Mammary epithelial cell (primary cell): ENCODE measurements at places on chromosomes 13 and 19. TPM values are rescaled to one million over a fixed set of nuclear protein-coding genes. Genes with fewer than 3 reads are reported as not detected.

GRCh38 chr19:3645726-3646125, 19.1 kb upstream of the CACTIN start:
- DNase-seq: no peak

DNA sequence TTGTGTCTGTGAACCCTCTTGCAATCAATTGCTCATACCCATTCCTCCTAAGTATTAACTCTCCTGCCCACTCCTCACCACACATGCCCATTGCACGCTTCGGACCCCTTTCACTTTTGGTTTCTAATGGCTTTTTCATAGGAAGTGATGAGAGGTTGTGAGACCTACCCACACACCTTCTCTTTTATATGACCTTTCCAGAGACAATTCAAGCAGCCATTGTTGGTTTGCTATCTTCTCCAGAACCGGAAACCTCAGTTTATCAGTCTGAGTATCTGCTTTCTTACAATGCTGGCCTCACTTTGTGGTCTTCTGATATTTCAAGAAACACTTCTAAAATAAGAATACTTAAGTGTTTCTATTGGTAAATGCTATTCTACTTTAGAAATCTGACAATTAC, 1550.8 kb upstream of the SLC10A2 start:
- DNase-seq: no peak

The TEX101 gene
- polyA plus RNA-seq: not detected

The ATXN8OS gene
- not detected for polyA plus RNA-seq

The TSHZ3 gene
- 4.1 TPM for polyA plus RNA-seq

GRCh38 chr13:43905435-43906031, 25.8 kb downstream of the LACC1 start:
- DNase-seq: peak; percentile 48

DNA sequence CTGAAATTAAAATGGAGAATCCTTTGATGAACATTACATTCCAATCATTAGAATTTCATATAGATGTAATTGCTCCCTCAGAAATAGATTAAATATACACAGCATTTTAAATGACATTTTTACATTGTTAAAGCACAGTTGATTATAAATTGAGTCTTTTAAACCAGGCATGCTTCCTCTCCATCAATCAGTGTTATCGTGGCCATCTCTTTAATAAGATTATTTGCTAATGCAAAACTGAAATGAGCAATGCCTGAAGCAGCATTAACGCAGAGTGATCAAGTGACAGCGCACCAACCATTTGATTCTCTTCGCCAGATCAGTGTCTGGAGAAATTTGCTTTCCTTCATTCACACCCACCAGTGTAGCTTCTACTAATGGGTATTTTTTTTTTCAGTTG, 259.8 kb downstream of the OXGR1 start:
- DNase-seq: no peak

DNA sequence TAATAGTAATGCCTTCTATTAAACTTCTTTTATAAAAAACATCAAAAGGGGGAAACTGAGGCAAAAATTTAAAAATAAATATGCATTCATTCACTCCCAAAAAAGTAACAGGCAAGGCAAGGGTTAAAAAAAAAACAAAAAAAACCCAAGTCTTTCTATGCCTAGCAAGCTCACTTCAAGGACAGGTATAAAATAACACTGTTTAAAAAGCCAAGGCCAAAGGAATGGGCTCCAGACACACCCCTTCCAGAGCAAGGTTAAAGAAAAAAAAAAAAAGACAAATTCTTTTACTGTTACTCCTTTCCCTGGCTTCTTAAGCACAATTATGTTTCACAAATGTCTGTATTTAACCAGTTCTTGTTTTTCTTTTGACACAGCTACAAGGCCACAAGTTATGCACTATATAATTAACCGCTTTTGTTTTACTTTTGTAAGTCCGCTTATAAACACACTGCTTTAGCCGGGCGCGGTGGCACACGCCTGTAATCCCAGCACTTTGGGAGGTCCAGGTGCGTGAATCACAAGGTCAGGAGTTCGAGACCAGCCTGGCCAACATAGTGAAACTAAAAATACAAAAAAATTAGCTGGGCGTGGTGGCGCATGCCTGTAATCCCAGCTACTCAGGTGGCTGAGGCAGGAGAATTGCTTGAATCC, 3.6 kb downstream of the SIGLEC11 start:
- no peak for DNase-seq

DNA sequence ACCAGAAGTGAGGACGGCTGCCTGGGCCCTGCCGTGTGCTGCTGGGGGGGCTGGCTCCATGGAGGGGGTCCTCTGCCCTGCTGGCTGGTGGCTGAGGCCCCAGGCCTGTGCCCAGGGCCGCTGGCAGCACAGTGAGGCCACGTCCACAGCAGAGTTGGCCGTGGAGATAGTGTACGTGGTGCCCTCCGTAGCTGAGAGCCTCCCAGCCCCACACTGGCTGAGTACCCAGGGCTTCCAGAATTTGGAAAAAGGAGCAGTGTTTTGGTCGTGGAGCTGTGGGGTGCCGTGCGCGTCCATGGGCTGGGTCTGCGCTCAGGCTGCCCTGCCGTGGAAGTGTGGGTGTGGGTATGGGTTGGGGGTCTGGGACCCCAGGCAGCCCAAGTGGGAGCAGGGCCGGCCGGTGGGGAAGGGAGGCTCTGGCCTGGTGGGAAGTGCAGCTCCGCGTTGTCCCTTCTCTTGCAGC, 5.9 kb downstream of the PTBP1 start:
- no peak for DNase-seq

DNA sequence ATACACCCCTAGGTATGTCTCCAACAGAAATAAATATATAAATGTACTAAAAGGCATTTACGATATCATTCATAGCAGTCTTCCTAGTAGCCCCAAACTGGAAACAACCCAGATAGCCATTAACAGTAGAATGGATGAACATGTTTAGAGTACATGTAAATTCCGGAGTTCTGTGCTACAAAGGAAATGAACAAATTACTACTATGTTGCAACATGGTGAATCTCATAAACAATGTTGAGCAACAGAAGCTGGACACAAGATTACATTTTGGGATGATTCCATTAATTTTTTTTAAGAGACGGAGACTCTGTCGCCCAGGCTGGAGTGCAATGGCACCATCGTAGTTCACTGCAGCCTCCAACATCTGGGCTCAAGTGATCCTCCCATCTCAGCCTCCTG, 5.9 kb upstream of the SLC7A10 start:
- DNase-seq: no peak

The IRGC gene
- not detected for polyA plus RNA-seq

GRCh38 chr19:23394511-23394910, 760 bp downstream of the ZNF91 start:
- DNase-seq: peak; percentile 41

DNA sequence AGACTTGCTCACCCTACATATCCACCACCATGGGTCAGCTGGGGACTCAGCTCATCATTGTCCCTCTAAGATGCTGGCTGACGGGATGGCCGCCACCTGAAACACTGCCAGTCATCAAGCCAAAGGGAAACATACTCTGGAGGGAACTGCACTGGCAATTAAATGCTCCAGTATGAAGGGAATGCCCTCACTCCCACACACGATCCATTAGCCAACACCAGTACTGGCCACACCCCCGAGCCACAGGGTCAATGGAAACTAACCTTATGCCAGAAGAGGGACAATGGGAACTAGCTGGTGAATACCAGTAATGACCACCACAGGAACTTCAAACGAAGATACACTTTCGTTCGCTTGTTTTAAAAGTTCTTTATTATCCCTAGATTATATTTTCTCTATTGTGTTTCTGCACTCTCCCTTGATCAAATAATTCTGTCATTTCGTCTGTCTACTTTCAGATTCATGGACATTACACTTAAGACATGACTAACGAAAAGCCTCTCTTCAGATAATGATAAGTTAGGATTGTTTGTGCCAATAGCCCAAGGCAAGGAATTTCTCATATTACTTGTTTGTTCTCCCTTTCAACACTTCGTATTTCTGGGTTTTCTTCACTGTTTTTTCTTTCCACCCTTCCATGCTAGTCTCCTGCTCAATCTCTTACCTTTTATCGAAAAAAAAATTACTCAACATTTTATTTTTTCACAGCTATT, 1.7 kb upstream of the ZNF507 start:
- peak; percentile 56 for DNase-seq

The GIPR gene
- 0.60 TPM for polyA plus RNA-seq

The FAM216B gene
- not detected for polyA plus RNA-seq

- DNase-seq: no peak
Measured at GRCh38 chr13:30477346-30478195, 11.8 kb upstream of the HMGB1 start.

DNA sequence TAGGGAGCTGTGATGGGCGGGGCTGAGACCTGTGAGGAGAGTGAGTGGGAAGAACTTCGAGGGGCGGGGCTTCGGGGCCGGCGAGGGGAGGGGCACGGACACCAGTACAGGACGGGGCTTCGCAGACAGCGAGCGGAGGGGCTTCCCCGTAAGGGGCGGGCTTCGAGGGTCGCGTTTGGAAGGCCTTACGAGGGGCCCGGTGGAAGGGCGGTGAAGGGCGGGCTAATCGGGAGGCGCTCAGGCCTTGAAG, 4.1 kb upstream of the EMP3 start:
- peak; percentile 82 for DNase-seq

DNA sequence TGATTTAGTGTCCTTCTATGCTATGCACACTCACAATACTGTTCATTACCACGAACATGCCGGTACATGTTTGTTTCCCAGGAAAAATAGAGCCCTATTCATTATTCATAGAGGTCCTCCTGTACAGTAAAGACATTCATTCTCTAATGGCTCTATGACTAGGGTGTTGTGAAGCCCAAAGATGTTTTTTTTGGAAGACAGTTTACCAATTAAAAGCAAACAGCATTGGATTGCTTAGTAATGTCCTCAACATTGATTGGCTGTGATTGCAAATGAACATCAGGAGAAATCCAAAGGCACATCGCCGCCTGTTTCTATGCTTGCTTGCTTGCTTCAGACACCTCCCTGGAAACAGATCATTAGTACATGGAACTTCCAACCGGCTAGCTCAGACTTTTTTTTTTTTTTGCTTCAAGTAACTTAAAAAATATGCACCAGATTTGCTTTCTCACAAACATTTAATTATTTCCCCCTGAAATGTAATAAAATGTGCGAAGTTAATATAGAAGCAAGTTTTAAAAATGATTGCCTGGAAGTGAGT, 8.8 kb upstream of the GPC6 start:
- DNase-seq: peak; percentile 94

DNA sequence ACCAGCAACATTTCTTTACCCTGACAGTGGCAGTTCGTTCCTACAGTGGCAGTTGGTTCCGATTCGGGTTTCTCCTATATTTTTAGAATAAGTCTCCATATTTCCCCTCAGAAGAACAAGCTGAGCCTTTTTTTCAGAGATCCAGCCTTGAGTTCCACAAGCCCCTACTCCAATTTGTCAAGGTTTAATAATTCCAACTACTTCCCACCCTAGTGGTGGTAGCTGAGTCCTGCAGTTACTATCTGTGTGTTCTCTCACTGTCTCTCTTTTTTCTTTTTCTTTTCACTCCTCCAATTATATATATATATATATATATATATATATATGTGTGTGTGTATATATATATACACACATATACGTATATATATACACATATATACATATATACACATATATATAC, 1347.3 kb downstream of the PCDH9 start:
- DNase-seq: no peak
